ENCODE measurements at places on chromosomes 2 and 18. TPM values are rescaled to one million over a fixed set of nuclear protein-coding genes. Genes with fewer than 3 reads are reported as not detected.

The ODC1 gene
- polyA plus RNA-seq: 253 TPM

The KIF5C gene
- polyA plus RNA-seq: 4.7 TPM

The FBXO48 gene
- 0.30 TPM for polyA plus RNA-seq

The CRACDL gene
- polyA plus RNA-seq: not detected

The MC2R gene
- not detected for polyA plus RNA-seq

The ASB18 gene
- polyA plus RNA-seq: not detected

The WNT10A gene
- 0.02 TPM for polyA plus RNA-seq

DNA sequence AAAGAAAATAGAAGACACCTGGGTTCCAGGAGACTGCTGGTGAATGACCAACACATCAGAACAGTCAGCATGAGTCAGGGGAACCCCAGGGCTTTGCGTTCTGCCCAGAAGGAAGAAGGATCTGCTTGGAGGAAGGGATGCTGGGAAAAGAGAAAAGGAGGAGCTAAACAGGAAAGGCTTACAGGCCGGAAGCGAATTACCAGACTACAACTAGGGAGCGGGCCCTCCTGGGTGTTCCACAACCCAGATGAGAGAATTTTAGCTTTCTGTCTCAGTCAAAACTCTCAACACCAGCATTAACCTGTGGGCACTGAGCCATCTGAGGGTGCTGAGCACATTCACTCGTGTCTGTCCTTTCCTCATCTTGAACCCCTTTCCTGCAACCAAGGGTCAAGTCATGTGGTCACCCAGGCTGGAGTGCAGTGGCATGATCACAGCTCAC is 19.2 kb downstream of the CDC42EP3 start:
- no peak for DNase-seq

GRCh38 chr2:96470636-96471035 is 34.5 kb downstream of the NEURL3 start:
- peak; percentile 74 for DNase-seq

GRCh38 chr2:162067596-162067995 is 6.4 kb downstream of the DPP4 start:
- DNase-seq: no peak

DNA sequence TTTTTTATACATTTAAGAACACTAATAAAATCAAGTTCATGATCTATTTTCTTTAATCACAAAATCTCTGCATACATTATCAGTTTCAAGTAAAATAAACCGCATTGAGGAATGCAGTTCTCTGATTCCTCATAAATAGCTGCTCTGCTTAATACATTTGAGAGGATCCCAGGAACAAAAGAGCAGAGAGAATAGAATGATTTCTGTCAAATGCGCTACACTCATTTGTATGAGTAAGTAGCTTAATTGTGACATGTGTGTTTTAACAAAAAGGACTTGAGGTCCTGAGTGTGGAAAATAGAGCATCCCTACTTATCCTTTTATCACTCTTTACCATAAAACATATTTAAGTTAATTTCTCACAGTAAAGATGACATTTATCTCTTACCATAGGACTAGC is 134.0 kb downstream of the PID1 start:
- DNase-seq: no peak

GRCh38 chr2:95310651-95311050 is 13.5 kb downstream of the KCNIP3 start:
- no peak for DNase-seq

DNA sequence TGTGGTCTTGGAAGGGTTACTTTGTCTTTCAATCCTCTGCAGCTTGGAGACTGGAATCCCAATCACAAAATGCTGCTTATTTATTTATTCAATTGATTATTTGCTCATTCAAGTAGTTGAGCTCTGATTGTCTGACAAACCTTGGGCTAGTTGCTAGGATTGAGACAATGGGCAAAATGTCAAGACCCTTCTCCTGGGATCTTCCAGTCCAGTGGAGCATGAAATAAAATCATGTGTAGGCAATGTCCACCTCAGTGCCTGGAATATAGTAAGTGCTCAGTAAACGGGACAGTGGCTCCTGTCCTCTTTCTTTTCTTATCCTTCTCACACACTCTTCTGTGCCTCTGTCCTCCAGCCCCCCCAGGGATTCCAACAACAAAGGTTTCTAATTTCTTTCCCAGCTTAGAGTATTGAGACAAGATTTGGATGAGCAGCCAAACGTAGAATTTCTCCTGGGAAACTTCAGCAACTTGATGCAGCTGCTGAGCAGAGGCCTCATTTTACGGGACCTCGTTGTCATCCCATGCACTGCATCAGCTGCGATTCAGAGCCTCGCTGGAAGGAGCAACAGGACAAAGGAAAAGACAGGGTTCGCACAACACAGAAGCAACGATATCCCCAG is 545.0 kb downstream of the SOX11 start:
- no peak for DNase-seq

GRCh38 chr2:12244070-12244469 is 472.7 kb upstream of the TRIB2 start:
- no peak for DNase-seq

DNA sequence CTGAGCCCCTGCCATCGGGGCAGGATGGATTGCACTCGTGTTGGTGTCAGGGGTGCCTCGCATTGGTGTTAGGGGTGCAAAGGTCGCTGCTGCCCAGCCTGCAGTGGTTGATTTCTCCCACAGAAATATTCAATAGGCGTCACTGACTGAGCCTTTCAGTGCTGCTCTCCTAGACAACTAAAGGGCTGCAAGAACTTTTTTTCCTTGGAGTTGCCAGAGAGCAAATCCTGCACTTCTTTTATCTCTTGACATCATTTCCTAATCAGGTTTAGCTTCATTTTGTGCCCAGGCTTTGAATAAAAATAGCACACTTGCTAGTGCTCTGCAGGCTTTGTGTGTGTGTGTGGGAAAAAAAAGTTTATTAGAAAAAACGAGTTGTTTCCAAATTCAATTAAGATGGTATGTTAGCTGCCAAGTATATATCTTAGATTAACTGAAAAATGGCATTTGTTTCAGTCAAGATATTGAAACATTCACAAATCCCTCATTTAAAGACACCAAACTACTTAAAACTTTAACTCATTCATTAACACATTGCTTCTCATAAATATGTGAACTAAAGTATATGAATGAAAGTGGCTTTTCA is 125.6 kb downstream of the SOCS6 start:
- DNase-seq: no peak

DNA sequence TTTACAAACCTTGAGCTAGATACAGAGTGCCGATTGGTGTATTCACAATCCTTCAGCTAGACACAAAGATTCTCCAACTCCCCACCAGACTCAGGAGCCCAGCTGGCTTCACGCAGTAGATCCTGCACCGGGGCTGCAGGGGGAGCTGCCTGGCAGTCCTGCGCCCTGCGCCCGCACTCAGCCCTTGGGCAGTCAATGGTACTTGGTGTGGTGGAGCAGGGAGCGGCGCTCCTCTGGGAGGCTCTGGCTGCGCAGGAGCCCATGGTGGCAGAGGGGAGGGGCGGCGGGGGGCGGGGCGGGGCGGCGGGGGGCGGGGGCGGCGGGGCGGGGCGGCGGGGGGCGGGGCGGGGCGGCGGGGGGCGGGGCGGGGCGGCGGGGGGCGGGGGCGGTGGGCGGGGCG is 923.4 kb downstream of the SOCS6 start:
- DNase-seq: no peak

DNA sequence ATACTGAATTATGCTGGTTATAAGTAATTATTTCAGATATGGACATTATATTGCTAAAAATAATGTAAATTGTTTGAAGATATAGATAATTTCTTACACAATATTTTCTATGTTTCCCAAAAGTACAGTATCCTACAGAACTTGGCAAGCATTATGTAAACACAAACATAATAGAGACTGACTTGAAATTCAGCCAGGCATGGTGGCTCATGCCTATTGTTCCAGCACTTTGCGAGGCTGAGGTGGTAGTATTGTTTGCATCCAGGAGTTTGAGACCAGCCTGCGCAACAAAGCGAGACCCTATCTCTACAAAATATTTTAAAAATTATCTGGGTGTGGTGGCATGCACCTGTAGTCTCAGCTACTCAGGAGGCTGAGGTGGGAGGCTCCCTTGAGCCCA is 1300.5 kb upstream of the DDX18 start:
- DNase-seq: no peak

DNA sequence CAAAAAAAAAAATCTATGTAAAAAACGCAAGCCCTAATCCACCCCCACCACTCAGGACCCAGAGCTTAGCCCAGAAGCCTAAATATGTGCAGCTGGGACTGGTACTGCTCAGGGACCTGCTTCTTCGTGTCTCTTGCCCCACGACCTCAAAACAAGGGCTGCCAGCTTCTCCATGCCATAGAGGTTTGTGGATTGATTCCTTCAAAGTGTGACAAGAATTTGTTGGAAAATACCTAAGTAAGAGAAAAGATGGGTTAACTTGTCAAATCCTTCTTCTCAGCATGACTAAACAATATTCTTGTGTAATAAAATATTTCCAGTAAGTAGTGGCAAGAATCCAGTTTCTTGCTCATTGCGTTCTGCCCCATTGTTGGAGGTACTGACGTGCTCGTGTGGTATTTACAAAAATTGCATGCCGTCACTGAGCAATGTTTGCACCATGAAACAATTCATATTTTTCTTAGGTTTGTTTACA is 825 bp upstream of the SCYGR1 start:
- no peak for DNase-seq

GRCh38 chr2:83386549-83386948 is 1072.5 kb downstream of the SUCLG1 start:
- no peak for DNase-seq

DNA sequence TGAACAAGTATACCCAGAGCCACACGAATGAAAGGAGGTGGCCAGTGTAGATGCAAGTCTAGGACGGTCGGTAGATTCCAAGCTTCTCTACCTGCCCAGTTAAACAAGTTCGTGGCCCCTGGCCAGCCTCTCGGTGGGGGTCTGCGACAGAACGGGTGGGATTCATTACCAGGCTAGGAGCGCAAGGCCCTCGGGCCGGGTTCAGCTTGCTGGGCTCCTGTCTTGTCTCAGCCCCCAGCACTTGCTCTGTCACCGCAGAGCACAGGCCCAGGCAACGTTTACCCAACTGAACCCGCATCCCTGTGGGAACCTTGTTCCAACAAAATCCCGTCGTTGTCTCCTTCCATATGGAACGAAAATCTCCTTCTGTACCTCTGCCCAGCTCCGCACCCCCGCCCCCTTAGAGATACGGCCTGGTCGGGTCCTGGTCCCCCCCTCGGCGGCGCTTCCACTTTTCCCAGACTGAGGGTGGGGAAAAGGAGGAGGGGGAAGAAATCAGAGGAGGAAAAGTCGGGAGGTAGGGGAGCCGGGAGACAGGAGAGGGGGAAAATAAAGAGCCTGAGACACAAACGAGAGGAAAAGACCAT is 1.9 kb upstream of the EMX1 start:
- DNase-seq: peak; percentile 40

GRCh38 chr2:59250307-59250677 is 1009.2 kb upstream of the FANCL start:
- DNase-seq: no peak

DNA sequence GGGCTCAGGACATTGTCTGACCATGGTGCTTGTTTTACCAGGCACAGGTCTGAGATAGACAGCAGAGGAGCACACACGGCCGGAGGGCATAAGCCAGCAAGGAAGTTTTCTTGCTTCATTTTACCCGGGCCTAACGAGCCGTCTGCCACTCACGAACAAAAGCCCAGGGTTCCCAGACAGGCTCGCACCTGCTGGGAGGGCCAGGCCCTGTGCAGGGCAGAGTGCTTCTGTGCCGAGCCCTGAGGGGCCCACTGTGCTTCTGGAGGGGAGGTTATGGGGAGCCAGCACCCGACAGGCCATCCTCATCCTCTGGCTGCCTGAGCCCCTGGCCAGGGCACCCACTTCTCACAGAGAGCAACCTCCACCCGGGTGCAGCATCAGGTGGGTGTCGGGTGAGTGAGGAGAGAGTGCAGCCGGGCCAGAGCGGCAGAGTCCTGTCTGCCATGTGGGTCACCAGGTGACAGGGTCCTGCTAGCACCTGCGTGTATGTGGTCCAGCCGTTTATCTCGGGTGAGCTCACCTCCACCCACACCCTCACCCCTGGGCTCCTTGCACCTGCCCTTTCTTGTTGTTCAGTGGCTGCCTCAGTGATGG is 297.9 kb downstream of the NDUFA10 start:
- DNase-seq: no peak

- DNase-seq: no peak
These were observed 39.2 kb downstream of the GNAL start for GRCh38 chr18:11728249-11728648.

DNA sequence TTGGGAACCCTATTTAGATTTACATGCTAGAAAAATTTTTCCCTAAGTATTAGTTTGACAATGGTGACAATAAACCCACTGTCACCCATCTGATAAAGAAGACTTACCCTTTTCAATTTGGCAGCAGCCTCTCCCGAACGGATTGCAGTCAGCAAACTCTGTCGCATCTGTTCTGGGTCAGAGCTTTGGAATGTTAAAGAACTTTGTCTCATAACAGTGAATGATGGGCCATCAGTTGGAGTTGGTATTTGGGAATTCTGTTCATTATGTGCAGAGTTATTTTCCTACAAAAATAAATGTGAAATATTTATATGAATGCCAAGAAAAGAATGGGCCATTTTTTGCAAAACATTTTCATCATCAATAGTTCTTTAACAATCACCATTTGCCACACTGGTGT is 70.8 kb upstream of the GRB14 start:
- DNase-seq: no peak

- no peak for DNase-seq
These were observed 51.1 kb upstream of the ZNF236 start for GRCh38 chr18:76771192-76771799.

GRCh38 chr2:50858156-50858555 is 173.8 kb downstream of the NRXN1 start:
- no peak for DNase-seq

DNA sequence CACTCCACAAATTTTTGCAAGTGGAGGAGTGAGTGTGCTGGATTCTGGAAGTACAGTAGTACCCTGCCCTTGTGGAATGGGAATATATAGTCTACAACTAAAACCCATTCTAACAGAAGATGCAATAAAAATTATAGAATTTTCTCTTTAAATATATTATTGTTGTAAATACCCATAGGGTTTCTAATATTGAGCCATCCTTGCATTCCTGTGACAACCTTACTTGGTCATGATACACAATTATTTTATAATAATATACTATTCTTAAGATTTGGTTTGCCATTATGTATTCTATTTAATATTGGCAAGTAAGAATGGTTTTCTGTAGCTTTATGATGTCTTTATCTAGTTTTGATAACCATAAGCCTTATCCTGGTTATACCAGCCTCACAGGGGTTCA is 52.2 kb downstream of the EML6 start:
- DNase-seq: no peak
